ENCODE measurements at places on chromosomes 16 and 17. TPM values are rescaled to one million over a fixed set of nuclear protein-coding genes. Genes with fewer than 3 reads are reported as not detected.

- DNase-seq, result peak; percentile 83
Measured at GRCh38 chr17:2709183-2709661, 2.3 kb downstream of the CLUH start.

GRCh38 chr16:57013229-57013628 lies 23.9 kb downstream of the NLRC5 start:
- DNase-seq, result no peak

The CLEC18C gene
- total RNA-seq, result 0.66 TPM

GRCh38 chr16:88522276-88522949 lies 47.8 kb upstream of the ZC3H18 start:
- no peak for DNase-seq

The BEAN1 gene
- total RNA-seq, result 0.16 TPM

The GAST gene
- total RNA-seq, result not detected

GRCh38 chr16:68907297-68907696 lies 64.0 kb downstream of the TANGO6 start:
- DNase-seq, result peak; percentile 37

DNA sequence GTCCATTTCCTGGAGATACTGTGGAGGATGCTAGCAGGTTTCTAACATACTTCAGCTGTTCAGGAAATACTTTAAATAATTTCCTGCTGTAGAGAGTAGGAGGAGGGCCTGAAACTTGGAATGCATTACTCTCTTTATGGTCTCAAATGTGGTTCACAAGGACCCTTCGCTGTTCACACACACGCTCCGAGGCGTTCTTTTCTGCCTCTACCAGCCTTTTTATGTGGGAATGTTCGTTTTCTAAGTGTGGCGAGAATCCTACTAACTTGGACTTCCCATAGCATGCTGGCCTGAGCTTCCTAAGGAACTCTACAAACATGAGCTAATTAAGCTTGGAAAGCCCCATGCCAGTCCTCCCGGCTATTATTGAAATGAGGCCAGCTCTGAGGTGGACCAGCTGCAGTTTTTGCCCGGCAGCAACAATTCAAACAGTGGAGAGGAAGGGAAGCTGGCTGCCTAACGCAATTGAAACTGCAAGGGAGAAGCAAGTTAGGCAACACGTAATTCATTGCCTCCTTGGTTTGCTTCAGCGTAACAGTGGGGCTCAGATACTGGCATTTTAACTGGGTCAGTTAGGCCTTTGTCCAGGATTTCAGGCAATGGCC lies 18.9 kb downstream of the KPNA2 start:
- peak; percentile 49 for DNase-seq
